MM.1S (cell line): ENCODE measurements at places on chromosomes 7 and 10.

DNA sequence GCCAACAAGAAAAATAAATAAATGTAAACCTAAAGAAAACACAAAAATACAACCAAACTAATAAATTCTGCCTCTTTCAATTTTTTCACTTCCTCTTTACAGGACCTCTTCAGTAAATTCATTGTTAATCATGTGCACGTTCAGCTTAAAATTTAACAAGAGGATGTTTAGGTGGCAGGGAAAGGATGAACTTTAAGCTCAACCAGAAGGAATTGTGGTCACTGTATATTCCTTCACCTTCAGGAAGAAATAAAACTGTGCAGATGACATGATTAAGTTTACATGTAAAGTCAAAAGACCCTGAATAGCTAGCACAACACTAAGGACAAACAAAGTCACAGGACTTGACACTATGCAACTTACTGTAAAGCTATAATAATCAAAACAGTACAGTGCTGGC lies 33.0 kb downstream of the KIF5B start:
- no peak for DNase-seq

DNA sequence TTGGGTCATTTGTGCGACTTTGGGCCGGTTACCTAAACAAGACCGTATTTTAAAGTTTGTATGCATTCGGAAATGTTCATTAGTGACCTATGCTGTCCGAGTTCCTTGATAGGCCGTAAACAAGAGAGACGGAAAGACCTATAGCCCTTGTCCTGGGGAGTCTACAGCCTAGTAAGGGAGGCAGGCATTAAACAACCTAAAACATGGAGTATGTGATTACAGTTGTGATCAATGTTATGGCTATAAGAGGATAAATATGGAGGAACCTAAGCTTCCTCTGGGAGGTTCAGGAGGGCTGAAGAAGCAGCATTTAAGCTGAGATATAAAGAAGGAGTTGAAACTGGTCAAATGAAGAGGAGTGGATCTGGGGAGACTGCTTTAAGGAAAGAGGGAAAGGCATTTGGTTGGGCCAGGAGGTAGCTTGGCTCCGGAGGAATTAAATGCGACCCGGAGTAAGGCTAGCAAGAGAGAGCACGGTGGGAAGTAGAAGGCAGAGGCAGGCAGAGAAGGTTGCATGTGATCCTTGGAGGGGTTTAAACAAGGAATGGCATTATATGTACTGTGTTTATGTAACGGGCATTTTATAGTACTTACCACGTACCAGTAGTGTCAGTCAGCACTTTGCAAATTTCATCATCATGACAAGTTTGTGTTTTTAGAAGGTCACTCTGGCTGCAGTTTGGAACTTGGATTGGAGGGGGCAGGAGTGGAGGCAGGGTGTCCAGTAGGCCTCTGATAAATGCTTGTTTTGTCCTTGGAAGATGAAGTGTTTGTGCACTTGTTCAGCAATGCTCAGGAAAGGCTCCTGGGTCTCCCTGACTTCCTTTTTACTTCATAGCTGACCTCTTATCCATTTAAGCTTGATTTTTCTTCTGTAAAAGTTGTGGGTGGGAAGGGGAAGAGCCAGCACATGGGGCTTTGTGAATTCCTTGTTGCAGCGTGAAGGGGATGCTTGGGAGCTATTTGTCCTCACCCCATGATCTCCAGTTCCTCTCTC lies 1.0 kb upstream of the AVPI1 start:
- no peak for DNase-seq

DNA sequence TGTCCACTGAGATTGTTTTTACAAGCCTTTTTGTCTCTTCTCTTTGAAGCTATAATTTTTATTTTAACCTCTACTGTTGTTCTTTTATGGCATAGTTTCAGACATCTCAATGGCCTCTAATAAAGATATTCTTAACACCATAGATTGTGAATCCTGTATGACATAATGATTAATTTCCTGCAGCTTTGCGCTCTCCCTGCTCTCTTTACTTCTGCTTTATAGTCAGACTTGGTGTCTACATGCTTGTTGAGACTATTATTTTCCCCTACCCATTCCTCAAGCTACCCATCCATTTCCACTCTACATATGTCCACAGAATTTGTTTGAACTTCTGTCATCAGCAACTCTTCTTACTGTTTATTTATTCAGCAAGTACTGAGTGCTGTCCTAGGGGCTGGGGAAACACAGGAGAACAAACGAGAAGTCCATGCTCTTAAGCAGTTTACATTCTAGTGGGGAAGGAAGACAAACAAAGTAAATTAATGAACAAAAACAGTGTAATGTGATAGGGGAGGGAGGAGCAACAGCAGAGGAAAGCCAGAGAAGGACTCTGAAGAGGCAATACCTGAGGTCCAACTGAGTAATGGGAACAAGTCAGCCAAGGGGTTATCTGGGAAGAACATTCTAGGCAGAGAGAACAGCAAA lies 110.1 kb downstream of the CDK14 start:
- no peak for DNase-seq

- DNase-seq: no peak
These were observed 1071.5 kb upstream of the C7orf33 start for GRCh38 chr7:147519062-147519461.

DNA sequence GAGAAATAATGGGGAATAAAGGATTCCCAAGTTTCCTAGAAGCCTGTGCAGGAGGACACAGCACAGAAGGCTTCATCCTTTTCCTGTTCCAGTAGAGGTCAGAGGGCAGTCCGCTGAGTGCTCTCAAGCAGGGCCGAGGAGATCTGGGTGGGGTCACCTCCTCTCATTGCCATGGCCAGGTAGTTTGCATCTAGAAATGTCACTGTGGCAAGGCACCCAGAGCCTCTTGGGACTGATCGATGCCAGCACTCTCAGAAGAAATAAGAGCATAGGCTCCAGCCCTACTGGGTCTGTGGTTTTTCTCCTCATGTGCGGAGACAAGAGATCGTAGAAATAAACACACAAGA lies 7.9 kb downstream of the NUB1 start:
- no peak for DNase-seq

DNA sequence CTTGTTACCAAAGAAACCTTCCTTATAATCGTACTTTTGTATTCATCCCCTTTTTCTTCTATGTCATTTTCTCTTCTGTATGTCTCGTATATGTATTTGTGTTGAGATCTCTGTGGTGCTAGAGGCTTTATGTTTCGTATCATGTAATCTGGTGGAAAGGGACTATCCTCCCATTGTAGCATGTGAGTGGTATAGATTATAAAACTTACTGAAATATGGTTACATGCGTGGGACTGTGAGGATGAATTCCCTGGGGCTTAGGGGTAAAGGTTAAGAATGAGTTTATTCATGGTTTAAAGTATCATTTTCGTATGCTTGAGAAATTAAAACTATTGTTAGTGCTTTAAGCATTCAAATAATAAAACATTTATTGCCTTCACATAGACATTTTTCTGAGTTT lies 141.9 kb downstream of the ANKRD7 start:
- no peak for DNase-seq

- no peak for DNase-seq
These were observed 90.3 kb downstream of the MICALL2 start for GRCh38 chr7:1368682-1369571.
